ENCODE measurements at places on chromosomes 6 and 20.

GRCh38 chr20:258963-259362 lies 1.4 kb downstream of the DEFB132 start:
- peak; percentile 39 for DNase-seq

DNA sequence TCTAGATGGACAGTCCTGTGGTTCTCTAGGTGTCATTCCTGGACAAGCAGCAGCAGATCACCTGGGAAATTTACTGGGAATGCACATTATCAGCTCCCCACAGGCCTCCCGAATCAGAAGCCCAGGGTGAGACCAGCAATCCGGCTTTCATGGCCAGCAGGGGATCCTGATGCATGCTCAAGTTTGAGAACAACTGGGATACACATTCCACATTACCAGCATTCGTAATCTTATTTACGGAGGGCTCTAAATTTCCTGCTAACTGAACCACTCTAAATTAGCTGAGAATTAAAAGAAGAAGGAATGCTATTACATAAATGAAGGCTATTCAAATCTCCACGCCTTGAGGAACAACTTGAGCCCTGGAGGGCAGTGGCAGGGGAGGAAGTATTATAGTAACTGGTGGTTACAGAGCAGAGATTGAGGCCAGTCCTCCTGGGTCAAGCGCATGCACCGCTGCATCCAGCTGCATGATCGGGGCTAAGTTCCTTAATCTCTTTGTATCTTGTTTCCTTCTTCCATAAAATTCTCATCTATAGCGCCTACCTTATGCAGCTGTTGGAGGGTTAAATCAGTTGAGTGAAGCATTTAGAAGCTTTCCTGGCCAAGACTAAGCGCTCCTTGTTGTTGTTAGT lies 403.7 kb downstream of the CDH26 start:
- DNase-seq: no peak

DNA sequence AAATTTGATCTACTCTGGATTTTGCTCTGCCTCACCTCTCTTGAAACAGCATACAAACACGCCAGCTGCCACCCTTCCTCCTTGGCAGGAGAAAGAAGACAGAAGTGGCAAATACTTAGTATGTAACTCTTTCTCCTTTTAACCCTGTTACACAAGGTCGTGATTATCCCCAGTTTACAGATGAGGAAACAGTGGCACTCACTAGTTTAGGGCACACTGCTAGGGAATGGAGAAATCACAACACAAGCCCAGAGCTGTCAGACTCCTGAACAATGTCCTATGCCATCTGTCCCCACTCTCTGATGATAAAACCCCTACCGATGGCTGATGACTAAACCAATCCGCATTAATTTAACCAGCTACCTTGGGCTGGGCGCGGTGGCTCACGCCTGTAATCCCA lies 79.7 kb downstream of the FGD2 start:
- DNase-seq: no peak

DNA sequence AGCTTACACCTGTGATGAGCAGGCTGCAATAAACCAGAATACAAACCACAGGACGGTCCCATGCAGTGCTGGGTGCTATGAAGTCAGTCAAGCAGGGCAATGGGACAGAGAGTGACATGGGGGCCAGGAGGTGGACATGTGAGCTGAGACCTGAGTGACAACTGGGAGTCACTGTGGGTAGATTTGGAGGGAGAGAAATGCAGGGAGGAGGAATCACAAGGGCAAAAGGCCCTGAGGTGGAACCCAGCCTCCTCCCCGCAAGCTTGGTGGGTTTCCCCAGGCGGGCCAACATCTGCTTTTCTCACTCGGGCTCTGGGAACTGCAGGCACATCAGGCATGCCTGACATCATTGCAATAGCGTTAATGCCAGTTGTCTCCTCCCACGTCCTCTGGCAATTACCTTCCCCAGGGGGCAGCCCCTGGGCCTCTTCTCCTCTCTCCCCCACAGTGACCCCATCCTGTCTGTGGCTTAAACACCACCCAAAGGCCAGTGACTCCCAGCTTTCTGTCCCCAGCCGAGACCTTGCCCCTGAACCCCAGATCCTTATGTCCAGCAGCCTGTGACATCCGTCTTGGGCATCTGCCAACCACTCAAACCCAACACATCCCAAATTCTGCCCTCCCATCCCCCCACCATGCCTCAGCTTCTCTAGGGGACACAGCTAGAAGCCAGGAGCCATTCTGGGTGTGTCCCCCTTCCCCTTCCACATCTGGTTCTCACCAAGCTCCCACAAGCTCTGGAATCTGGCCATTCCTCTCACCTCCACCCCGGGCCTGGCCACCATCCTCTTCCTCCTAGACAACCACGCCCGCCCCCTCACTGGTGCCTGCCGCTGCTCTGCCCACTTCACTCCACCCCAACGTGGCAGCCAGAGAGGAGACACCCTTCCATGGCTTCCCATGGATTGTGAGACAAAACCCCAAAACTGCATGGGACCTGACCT lies 28.2 kb downstream of the PDRG1 start:
- DNase-seq: peak; percentile 2

GRCh38 chr6:158865769-158866168 lies 46.6 kb upstream of the EZR start:
- no peak for DNase-seq

DNA sequence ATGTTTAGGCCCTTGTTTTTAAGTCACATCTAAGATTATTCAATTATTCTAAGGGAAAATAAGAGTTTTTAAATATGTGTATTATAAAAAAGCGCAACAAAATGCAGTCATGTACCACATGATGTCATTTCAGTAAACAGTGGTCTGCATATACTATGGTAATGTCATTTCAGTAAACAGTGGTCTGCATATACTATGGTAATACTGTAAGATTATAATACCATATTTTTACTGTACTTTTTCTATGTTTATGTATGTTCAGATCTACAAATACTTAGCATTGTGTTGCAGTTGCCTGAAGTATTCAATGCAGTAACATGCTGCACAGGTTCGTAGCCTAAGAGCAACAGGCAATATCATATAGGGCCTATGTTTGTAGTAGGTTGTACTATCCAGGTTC lies 21.4 kb downstream of the MEI4 start:
- DNase-seq: no peak

DNA sequence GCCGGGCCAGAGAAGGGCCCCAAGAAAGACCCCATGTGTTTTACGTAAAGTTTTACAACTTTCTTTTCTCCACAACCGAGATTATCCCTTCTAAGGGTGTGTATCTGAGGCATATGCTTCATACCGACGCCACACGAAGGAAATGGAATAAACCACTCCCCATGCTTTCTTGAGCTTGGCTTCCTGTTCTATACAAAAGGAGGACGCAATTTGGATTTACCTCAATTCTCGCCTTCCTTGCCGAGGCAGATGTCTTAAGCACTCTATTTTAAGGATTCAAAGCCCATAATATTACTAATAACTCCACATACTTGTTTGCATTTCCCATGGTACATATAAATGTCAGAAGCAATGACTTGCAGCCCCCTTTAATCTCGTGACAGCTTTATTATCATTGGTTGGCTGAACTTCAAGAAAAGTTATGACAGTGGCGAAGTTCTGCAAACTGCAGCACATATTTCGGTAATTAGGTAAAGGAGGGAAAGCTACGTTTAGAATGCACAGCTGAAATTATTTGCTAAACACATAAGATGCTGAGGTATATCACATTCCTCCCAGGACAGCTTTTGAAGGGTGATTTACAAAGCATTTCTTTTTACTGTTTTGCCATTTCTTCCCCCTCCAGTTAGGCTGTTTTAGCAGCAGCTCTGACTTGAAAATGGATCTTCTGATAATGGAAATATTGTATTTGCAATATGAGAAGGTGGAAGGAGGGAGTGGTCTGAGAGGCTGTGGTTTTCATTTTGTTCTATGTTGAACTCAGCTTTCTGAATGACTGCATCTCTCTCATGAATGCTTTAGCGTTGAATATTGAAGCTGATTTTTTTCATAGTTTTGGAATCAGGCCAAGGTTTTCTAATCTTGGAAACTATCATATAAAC lies 330.5 kb downstream of the EPHA7 start:
- peak; percentile 12 for DNase-seq

DNA sequence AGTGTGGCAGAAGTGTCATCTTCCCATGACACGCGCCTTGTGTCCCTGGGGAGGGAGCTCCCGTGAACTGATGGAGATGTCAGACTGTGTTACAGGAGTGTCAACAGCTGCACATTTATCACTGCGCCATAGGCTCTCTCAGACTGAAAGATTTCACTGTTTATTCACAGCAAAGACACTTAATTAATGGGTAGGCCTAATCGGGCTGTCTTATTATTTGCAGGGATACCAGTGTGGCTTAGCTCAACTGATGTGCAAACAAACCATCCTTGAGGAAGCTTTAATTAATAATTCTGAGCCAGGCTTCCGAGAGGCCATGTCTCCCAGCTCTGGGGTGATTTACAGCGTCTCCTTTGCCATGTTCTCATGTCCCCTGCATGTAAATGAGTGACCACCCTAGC lies 771.0 kb downstream of the QKI start:
- DNase-seq: no peak

DNA sequence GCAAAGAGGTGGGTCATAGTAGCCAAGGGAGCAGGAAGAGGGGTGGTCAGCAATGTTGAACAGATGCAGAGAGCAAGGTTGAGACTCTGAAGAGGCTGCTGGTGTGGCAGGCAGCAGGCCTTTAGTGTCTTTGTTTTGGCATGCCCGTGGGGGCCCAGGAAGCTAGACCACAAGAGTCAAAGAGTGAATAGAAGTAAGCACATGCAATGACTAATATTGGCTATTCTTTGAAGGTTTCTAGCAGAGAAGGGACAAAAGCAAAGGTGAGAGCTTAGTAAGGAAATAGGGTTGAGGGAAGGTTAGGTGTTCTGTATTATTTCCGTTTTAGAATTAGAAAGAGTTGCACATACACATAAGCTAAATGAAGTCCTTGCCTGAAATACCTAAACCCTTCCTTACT lies 18.8 kb downstream of the TDRD6 start:
- DNase-seq: no peak

GRCh38 chr6:53984581-53984980 lies 126.7 kb upstream of the MLIP start:
- DNase-seq: no peak
